ENCODE measurements at places on chromosomes 5 and 9. TPM values are rescaled to one million over a fixed set of nuclear protein-coding genes. Genes with fewer than 3 reads are reported as not detected.

The STPG3 gene
- not detected for polyA plus RNA-seq

The PGM5 gene
- polyA plus RNA-seq = not detected

The DDX4 gene
- polyA plus RNA-seq = not detected

The IFNA16 gene
- polyA plus RNA-seq = not detected

The OR13C3 gene
- polyA plus RNA-seq = not detected

The PCDHB12 gene
- not detected for polyA plus RNA-seq

The F12 gene
- polyA plus RNA-seq = 2.0 TPM

The UAP1L1 gene
- 0.81 TPM for polyA plus RNA-seq

The GMCL2 gene
- not detected for polyA plus RNA-seq

The GRIA1 gene
- polyA plus RNA-seq = not detected

The SLC46A2 gene
- polyA plus RNA-seq = not detected

The PCDHAC2 gene
- not detected for polyA plus RNA-seq

Data from CD4-positive, alpha-beta memory T cell (primary cell).